ENCODE measurements at places on chromosomes 7 and 10.

GRCh38 chr7:108109221-108109908 is 20.8 kb downstream of the LAMB4 start:
- DNase-seq = peak; percentile 5

DNA sequence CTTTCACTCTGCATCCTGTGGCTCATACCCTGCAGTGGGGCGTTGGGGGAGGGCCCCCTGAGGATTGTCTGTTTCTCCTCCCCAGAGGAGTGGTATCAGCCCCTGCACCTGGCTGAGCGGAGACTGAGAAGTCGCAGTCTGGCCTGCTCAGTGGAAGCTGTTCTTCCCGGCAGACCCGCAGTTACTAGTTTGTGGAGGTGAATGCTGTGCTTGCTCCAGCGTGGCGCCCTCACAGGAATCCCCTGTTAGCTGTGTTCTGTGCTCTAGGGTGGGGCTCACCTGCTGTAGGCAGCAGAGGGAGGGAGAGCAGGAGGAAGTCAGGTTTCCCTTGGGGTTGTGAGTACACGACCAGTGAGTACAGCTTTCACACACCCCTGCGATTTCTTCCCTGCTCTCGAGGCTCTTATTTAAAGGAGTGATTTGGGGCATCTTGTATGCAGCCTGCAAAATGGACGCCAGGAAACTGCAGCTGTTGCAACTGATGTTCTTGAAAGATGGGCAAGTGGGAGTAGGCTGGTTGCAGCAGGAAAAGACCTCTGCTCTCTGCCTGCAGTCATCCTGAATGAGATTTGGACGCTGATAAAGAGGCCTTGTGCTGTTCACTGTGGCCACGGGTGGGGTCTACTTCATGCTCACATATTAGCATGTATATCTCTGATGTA is 66.4 kb downstream of the HK1 start:
- peak; percentile 30 for DNase-seq

- DNase-seq = peak; percentile 73
Measured at GRCh38 chr10:43202224-43202656, 64.0 kb downstream of the CSGALNACT2 start.

DNA sequence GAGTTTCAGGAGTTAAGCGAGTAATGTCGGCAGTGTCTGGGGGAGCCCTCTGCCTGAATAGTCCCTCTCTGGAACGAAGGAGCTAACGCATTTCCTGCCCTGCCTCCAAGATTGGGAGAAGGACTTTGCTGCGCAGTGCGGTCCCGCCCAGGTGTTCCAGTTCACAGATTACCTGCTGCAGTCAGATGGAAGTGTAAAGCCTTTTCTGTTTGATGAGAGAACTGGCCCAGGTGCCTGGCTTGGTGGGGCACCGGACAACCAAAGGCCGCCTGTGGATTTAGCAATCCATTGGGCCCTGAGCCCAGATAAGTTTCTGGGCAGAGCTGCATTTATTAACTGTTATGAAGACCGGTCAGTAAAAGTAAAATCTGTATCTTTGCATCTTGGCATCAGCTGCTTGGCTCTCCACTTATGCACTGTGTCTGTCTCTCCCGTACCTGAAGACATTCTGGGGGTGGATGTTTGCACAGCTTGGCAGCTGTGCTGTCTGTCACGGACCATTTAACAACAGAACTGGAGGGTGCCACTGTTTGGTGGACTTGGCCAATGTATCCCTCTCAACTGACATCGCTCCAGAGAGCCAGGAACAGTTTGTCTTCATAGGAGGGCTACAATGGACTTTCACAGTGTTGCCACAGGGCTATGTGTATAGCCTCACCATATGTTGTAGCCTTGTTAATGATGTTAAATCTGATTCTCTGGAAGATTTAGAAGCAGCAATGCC is 654.7 kb upstream of the ZWINT start:
- DNase-seq = no peak

DNA sequence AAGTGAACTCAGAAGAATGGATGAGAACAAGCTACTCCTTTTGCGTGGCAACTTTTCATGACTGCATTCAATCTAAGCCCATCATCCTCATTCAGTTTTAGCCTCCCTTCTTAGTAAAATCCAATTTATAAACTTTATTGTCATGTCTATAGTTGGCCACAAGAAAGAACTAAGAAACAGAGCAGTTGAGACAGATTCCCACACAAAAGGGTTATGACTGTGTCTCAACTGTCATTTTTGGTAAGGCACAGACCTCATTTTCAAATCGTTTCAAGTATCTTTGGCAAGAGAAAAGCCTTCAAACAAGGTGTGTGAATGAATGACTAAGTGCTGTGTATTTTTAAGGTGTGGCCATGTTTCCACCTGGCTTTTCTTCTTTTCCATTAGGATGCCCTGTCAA is 84.2 kb upstream of the CREB5 start:
- DNase-seq = peak; percentile 51

GRCh38 chr10:13298748-13299436 is 972 bp downstream of the PHYH start:
- no peak for DNase-seq

GRCh38 chr10:133186416-133187090 is 26.5 kb downstream of the KNDC1 start:
- DNase-seq = no peak

DNA sequence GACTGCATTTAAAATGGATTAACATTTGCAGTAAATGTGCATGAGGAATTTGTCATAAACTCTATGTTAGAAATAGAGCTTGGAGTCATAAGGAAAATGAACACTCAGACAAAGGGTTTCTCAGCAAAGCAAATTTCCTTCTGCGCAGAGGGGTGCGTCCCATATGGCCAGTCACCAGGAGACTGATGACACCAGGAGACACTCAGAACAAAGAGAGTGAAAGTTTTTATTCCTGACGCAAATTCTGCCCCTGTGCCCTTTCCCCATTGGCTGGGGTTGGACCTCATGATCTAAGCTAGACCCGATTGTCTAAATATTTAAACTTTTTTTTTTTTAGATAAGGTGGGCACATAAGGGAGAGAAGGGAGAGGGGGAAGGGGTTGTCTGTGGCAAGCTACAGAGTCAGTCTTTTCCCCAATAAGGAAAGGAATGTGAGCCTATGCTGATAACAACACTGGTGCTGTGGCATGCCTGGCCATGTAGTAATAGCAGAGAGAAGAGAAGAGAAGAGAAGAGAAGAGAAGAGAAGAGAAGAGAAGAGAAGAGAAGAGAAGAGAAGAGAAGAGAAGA is 202.0 kb downstream of the POM121L12 start:
- no peak for DNase-seq
